Skin of body (tissue), 3 donors: ENCODE measurements at places on chromosomes 3 and 15. TPM values are rescaled to one million over a fixed set of nuclear protein-coding genes. Genes with fewer than 3 reads are reported as not detected.

Gene NECTIN3
- 13.7 TPM for total RNA-seq

DNA sequence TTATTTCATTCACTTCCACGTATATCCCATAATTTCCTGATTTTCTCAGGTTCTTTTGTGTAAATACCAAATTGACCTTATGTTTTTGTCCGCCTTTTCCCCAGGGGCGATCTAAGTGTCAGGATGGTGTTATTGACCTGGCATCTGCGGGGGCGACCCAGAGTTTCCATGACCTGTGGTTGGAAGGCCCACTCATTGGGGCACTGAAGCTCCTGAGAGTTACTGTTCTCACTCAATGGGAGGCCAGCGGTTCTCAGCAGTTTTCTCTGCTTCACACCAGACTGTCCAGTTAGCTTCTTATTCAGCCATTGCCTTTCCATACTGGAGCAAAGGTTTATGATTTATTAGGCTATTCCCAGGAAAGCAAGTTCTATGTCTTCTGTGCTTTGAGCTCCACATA, 53.3 kb downstream of the B3GALNT1 start:
- no peak for DNase-seq

GRCh38 chr3:18249126-18249525, 176.0 kb downstream of the SATB1 start:
- DNase-seq: no peak

Gene MINAR1
- total RNA-seq: 2.6 TPM

Gene TMCO5A
- not detected for total RNA-seq

- DNase-seq: no peak
Observed at GRCh38 chr15:39852250-39852649, 67.8 kb downstream of the GPR176 start.

Gene KIF23
- total RNA-seq: 21.4 TPM
